ENCODE measurements at places on chromosomes 13 and 19.

- peak; percentile 54 for DNase-seq
Observed at GRCh38 chr13:48942131-48942530, 33.6 kb upstream of the FNDC3A start.

GRCh38 chr19:10137751-10138682 is 18.3 kb upstream of the EIF3G start:
- DNase-seq = no peak

GRCh38 chr13:38662362-38662761 is 24.5 kb upstream of the FREM2 start:
- DNase-seq = peak; percentile 66

DNA sequence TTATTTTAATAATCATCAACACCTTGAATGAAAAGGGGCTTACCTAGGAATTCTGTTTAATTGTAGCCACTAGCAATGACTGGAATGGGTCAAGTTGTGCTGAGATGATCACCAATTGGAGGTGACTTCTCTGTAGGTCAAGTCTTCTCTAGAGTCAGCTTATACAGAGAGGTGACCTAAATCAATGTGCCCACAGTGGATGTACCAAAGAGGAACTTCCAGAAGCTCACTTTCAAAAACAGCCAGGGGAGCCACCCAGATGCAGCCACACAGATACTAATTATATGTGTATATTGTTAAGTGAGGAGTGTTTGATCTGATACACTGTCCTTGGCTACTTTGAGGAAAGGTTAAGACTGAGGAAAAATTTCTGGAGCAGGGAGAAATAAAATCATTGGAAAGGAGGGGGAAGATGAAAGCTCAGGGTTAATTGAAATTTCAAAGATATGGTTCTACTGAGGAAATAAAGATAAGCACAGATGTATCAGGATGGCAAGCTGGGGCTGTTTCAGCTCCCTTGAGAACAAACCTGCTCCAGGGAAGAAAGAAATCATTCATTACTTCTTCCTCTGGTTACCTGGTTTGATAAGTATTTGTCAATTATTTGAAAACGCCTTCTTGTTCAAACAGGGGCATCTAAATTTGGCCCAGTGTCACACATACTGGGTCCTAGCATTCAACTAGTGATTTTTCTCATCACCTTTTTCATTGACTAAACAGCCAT is 5.1 kb downstream of the GPR183 start:
- no peak for DNase-seq

DNA sequence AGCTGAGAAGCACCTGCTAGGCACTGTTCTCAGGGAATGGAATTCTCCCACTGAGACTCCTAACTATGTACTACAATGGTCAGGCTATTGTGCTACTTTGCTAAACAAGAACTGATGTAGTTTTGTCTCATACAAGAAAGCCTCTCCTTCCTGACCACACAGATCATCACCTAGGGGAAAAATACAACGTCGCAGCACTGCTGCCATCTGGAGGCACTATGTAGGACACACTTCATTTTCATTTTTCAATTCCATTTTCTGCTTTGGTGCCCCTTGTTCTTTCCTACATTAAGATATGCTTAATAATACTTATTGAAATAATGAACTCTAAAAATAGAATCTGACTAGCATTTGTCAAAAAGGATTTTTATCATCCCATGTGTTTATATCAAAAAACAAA is 21.1 kb downstream of the PROSER1 start:
- no peak for DNase-seq

DNA sequence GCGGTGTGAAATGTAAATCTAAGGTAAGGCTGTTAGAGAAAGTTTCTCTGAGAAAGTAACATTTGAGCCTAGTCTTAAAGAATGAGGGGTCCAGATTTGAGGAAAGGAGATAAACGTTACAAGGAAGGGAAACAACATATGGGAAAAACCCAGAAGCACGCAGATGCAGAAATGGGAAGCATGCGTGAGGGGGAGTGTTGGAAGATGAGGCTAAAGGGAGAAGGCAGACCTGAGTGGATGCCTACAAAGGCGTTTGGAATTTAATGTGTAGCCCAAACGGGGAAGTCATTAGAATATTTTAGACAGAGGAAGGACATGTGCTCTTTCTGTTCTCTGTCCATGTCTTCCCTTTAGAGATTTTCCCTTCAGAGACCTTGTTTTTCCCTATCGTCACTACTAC is 61.0 kb downstream of the TPT1 start:
- DNase-seq = no peak

DNA sequence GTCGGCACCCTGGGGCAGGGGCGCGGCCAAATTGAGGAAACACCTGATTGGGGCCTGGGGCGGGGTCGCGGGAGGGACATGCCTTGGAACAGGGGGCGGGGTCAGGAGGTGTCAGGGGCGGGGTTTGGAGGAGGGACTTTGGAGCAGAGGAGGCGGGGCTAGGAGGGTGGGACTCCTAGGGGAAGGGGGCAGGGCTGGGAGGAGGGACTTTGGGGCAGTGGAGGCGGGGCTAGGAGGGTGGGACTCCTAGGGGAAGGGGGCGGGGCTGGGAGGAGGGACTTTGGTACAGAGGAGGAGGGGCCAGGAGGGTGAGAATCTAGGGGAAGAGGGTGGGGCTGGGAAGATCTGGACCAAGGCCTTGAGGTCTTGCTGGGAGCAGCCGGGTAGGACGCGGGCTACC is 21.9 kb downstream of the GRIN2D start:
- peak; percentile 58 for DNase-seq

- no peak for DNase-seq
Observed at GRCh38 chr19:6406401-6406800, 13.4 kb upstream of the GTF2F1 start.

- DNase-seq = peak; percentile 55
Observed at GRCh38 chr13:37026771-37027170, 26.2 kb downstream of the EXOSC8 start.

DNA sequence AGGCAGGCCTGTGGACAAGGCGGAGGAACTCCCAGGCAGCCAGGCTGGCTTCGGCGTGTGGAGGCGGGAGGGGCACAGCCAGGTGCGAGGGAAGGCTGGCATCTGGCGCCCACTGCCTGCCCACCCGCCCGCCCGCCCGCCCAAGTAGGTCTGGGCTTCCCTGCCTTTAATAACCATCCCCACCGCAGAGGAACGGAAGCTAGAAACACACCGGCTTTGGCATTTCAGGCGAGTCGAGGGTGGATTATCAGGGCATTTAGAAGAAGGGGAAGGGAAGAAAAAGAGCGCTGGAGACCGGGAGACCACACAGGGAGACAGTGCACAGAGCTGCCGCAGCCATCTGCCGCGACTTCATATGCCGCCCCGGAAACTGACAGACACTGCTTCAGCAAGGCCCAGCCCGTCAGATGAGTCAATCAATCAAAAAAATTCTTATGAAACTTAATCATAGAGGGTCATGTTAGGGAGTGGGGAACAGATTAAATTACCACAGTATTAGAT is 199.7 kb downstream of the TSHZ3 start:
- no peak for DNase-seq

GRCh38 chr19:3338541-3339181 is 27.7 kb upstream of the NFIC start:
- DNase-seq = no peak

- no peak for DNase-seq
Observed at GRCh38 chr13:90866006-90866405, 481.5 kb upstream of the MIR17HG start.

- no peak for DNase-seq
Observed at GRCh38 chr19:40688987-40689338, 1.5 kb downstream of the NUMBL start.

GRCh38 chr13:24250376-24251057 is 58.9 kb upstream of the C1QTNF9 start:
- DNase-seq = no peak

DNA sequence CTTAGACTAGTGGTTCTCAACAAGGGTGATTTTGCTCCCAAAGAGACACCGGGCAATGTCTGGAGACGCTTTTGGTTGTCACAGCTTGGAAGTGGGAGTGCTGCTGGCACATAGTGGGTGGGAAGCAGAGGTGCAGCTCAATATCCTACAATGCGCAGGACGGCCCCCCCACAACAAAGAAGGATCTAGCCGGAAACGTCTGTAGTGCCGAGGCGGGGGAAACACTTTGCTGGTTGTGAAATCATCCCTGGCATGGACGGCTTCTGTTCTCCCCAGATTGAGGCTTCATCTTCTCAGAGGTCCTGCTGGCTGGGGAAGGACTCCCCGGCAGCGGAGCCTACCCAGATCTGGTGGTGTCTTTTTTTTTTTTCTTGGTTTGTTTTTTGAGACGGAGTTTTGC is 13.4 kb upstream of the SYT5 start:
- no peak for DNase-seq

DNA sequence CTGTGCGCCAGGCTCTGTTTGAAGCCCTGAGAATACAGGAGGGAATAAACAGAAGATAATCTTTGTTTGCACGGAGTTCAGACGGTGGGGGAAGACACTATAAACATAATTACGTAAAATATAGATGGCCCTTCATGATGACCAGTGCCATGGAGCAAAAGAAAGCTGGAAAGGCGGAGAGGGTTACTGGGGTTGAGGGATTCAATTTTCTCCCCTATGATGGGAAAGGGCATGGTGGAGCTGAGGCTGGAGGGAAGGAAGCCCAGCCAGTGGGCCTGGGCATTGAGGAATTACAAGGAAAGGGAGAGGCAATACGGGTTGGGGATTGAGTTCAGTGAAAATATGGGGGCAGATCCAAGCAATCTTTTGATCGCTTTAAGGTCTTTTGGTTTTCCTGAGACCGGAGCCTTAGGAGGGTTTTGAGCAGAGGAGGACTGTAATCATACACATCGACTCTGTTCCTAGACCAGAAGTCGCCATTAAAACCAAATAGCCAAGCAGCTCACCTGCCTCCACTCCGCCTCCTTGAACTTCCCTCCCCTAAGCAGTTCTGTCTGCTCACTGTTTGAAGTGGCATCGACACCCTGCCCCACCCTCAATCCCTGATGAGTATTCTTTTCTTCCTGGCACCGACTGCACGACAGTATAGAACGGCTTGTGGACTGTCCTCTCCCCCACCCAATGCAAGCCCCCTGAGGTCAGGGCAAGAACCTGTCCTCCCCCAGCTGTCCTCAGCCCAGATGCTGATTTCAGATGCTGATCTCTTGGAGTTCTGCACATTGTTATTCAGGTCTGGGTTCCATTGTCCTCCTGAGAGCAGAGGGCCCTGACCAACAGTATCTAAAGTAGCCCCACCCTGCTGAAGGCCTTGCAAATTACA is 813 bp upstream of the ZNF296 start:
- no peak for DNase-seq

- no peak for DNase-seq
Observed at GRCh38 chr13:98072476-98072875, 70.4 kb upstream of the FARP1 start.

- no peak for DNase-seq
Observed at GRCh38 chr19:23882493-23882892, 32.2 kb upstream of the ZNF726 start.

DNA sequence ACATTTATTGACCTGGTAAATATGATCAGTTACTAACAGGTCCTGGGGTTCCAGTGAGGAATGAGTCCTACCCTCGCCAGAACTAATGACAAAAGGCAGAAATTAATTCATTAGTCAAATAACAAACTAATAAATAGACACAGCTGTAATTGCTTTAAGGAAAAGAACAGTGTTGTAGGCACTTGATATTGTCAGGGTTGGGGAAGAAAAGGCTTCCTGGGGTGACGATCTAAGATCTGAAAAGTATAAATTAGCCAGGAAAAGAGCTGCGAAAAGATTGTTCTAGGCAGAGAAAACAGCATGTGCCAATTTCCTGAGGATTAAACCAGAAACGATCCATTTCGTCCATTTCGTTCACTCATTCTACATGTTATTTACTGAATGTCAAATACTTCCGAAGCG is 670 bp upstream of the CHAF1A start:
- no peak for DNase-seq

Measured in HCEC 1CT (cell line).